ENCODE measurements at places on chromosomes 4 and X.

DNA sequence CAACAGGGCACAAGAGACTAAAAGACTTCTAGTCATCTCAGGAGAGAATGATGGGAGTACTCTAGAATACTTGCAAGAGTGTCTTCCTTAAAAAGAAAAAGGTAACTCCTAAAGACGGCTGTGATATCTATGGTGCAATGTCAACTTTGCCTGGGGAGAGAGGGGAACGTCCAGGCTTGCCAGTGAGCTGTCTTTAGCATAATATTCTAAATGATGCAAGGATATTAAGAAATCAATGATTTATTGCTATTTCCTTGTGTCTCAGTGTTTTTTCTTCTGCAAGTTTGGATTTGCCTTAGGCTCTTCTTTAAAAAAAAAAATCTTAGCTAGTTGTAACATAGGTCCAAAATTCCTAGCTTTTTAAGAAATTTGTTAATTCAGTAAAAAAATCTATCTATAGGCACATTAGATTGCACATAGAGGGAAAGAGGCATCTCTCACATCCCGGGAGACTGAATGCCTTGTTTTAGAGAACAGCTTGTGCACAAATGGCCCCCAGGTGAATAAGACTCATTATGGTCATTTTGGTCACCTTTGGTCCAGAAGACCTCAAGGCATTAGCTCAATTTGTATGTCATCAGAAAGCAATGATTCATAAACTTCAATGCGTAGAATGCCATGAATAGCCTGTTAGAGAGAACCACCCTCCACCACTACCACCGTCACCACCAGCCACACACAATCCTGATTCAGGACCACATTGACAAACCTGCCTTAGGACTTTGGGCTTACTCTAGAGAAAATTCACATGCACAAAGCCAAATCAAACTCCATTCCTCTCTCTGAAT, 104.1 kb downstream of the PALLD start:
- DNase-seq: no peak

- DNase-seq: no peak
Observed at GRCh38 chrX:15563056-15563455, 37.7 kb downstream of the ACE2 start.

DNA sequence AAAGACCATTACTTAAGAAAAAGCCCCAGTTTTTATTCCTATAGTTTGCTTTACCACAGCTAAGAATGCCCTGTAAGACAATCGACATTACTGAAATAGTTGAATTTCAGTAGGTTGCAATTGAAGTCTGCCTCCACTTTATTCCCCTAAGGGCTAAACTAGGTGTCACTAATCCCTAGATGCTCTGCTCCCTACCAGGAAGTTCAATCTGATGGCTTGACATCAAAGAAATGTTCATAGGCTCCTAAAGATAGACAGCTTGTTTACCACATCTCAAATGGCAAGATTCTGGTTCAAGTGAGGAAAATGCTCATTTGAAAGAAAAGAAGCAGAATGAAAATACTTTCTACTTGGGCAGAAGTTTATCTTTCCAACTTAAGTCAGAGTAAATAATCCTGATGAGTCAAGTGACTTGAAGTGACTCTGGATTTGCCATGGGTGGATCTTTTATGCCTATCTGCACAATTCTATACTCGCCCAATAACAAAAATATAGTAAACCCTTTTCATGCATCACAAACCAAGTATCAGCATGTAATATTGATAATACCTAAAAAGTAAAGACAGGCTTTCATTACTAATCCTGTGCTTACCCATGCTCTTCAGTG, 117.2 kb downstream of the SH3RF1 start:
- DNase-seq: no peak

DNA sequence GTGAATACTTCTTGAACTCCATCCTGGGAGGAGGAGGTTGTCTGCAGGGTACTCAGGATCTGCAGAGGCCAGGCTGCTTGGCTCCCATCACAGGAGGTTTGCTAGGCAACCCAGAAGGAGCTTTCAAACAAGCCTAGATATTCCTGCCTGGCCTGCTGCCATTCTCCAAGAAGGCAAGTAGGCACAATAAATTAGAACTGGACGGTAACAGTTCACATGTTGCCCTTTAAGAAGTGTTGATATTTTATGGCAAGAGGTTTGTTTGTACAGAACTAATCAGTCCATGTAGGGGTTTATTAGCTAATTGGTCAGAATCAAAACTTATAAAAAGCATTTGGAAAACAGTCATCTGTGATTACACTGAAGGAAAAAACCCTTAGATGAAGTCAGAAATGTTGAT, 39.3 kb downstream of the SYNPO2 start:
- DNase-seq: no peak

GRCh38 chr4:116926631-116927295, 158.6 kb downstream of the TRAM1L1 start:
- DNase-seq: no peak

- no peak for DNase-seq
Observed at GRCh38 chr4:4329496-4329895, 39.4 kb downstream of the ZBTB49 start.

DNA sequence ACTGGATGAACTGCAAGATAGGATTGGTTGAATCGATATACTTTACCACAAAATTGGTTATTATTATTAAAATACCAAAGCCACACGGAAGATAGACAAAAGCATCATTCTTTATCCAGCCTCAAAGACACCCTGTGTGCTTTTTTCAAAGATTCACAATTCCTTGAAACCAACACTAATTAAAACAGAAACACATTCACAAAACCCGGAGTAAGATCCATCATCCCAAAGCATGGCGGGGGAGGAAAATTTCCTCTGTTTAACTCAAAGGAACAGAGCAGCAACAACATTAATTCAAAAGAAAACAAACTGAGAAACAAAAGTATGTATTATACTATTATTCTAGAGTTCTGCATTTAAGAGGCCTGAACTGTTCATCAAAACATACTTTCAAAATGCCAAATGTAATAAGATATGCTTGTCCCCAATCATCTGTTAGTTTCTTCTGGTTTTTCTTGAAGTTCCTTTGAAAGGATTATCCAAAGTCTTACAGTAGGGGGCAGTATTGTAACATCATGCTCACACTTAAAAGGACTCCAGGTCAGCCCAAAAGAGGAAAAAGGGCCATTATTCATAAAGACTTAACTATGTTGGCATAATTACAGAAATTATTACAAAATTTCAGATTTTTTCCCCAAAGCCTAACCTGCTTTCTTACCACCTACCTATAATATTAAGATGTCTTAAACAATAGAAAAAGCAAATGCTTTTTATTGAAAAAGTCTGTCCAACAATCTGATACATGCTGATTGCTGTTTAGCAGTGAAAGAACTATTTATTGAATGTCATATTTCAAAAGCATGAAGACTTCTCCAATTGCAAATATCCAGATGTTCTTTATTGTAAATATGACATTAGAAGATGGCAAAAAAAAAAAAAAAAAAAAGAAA, 168.7 kb downstream of the SCFD2 start:
- no peak for DNase-seq

DNA sequence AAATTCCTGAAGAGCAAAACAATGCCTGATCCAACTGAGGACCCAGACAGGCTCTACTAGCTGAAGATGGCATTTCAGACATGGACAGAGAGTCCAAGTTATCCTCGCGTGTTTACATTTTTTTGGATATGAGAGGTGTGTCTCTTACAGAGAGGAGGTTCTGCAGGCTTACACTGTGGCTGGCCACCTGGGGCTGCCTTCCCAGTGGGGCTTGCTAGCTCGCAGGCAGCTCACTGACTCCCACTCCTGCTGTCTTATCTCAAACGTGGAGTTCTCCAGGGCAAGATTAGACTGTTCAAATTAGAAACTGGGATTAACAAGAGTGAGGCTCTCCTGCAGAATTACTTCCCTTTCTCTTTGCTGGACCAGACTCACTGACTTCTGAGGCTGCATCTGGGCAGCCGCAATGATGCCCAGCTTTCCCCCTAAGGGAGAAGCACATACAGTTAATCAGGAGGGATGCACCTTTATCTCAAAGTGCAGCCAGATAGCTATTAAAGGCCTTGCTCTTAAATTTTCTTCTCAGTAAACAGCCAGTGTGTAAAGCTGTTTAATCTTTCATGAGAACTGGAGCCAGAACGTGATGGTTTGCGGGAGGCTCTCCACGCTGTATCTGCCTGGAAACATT, 123.0 kb downstream of the ENPP6 start:
- no peak for DNase-seq

GRCh38 chr4:108117418-108118182, 51.1 kb downstream of the LEF1 start:
- DNase-seq: no peak

DNA sequence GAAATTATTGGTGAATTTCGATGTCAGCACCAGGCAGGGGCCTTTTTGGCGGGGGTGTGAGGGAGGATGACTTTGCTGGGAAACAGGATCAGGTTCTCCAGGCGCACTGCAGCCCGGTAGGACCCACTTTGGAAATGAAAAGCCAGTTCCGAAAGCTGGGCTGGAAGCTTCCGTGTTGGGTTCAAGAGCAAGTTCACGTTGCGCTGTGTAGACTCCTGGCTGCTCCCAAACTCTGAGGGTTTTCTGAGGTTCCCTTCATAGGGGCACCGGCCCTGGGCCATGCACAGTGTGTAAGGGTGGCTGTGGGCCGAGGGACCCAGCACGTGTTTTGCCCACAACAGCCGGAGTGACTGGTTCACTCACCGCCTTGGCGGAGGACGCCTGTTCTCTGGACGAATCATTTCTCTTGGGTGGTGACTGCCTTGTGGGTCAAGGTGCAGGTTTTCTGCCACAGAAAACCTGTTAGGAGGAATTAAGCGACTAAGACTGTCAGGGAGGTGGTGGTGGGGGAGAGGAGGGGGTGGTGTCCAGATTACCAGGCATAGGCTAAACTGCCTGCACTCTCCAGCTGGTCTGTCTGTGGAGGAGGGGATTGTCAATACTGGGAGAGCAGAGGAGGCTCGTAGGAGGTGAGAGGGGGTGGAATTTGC, 8.0 kb downstream of the SHOX start:
- no peak for DNase-seq

- DNase-seq: no peak
Observed at GRCh38 chrX:120274958-120275357, 24.3 kb downstream of the ZBTB33 start.

GRCh38 chr4:164221631-164222030, 532.3 kb upstream of the SMIM31 start:
- no peak for DNase-seq

DNA sequence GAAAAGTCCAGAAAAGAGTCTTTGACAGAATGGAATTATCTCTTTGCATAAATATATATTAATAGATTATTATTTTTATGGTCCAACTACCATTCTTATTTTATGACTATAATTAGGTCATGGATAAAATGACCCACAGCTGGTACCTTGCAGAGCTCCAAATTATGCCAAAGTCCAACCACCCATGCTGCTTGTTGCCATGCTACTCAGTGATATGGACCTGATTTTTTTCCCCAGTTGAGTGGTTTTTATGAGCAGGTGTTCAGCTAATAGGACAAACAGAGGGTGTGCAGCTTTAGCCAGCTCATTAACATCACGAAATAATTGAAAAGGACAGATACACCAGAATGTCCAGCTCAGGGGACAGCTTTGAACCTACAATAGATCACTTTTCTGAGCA, 9.7 kb downstream of the HOPX start:
- DNase-seq: no peak

DNA sequence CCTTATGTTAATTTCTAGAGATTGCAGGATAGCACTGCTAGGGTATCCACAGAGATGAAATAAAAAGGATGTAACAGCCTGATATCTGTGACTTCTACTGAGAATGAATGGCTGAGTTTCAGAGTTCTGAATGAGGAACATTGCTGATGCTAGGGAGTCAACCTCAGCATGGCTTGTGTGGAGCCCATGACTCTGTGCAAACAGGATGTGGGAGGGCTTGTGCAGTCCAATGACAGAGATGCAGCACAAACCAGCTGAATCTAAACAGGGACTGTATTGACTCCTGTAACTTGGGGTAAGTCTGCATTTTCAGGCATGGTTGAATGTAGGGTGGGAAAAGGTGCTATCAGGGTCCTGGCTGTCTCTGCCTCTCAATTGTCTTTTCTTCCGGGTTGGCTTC, 5.3 kb upstream of the RASL11B start:
- no peak for DNase-seq

- DNase-seq: no peak
Observed at GRCh38 chr4:182711211-182711610, 206.0 kb downstream of the DCTD start.

GRCh38 chr4:158929939-158930638, 161.3 kb downstream of the FNIP2 start:
- DNase-seq: no peak

- no peak for DNase-seq
Observed at GRCh38 chr4:87114245-87115062, 106.0 kb downstream of the KLHL8 start.

GRCh38 chrX:51955200-51955599, 61.8 kb downstream of the MAGED1 start:
- DNase-seq: no peak

DNA sequence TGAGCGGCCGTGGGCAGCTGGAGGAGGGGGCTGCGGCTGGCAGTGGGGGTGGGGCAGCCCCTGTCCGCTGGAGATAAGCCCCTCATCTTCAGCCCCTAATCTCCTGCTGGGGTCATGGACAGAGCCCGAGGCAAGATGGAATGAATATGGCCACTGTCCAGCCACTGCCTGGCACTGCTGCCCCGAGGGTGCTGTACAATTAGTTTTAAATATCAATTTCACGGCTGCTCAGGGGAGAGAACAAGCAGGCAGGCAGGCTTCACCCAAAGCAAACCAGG, 64.1 kb upstream of the NKX1-1 start:
- no peak for DNase-seq

DNA sequence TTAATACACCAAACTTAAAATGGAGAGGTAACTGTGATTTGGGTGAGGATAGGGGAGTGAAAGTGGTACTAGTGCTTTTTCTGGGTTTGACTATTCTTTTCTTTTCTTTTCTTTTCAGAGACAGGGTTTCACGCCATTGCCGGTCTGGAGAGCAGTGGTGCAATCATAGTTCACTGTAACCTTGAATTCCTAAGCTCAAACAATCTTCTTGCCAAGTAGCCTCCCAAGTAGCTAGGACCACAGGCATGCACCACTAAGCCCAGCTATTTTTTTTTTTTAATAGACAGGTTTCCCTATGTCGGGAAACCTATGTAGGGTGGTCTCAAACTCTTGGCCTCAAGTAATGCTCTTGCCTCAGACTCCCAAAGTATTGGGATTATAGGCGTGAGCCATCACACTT, 3.0 kb upstream of the ARMCX4 start:
- DNase-seq: no peak

DNA sequence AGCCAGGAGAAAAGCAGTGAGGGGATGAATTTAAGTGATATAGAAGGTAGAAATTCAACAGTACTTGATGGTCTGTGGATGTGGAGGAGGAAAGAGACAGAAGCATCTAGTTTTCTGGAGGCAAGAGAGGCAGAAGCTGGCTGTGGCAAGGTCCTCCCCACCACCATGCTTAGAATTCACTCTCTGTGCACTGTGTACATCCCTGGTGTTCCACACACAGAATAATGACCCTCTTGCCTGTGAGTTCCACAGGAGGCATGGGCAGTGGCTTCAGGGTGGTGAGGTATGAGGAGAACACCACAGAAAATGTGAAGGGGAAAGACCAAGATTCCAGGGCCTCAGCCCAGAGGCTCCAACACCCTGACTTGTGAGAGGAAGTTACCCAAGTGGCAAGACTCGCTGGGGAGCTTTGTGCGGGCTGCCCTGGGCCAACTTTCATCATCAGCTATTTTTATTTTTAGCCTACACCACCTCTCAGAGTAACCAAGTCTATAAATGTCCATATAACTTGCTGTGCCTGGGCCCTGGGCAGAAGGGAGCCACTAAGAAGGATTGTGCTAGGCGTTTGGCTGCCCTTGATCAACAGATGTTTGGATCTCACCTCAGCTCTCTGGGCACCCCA, 7.8 kb upstream of the INTS6L start:
- no peak for DNase-seq

- DNase-seq: no peak
Observed at GRCh38 chrX:140928739-140929138, 73.7 kb upstream of the SPANXB1 start.
